ENCODE measurements at places on chromosomes 2 and 18. TPM values are rescaled to one million over a fixed set of nuclear protein-coding genes. Genes with fewer than 3 reads are reported as not detected.

- no peak for DNase-seq
Observed at GRCh38 chr2:226847090-226847489, 11.2 kb downstream of the RHBDD1 start.

GRCh38 chr2:182977463-182977862, 60.8 kb downstream of the NCKAP1 start:
- no peak for DNase-seq

- no peak for DNase-seq
Observed at GRCh38 chr2:102250278-102250821, 61.0 kb upstream of the IL1RL1 start.

DNA sequence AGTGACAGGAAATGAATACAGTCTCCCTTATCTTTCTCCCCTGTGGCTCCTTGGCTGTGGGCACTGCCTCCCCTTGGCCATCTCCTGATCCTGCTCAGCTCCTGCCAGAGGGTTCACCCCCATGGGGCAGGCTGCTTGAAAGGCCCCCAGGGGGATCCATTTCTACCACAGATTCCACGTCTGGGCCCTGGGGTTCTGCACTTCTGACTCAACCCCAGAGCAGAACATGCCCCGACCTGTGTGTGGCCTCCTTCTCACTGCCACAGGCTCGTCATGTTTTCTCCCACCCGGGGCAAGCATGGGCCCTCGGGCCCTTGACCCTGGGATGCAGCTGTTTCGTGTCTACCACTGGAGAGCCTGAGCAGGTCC, 122.2 kb downstream of the ACKR3 start:
- no peak for DNase-seq

GRCh38 chr18:9333441-9334328, 888 bp upstream of the TWSG1 start:
- no peak for DNase-seq

DNA sequence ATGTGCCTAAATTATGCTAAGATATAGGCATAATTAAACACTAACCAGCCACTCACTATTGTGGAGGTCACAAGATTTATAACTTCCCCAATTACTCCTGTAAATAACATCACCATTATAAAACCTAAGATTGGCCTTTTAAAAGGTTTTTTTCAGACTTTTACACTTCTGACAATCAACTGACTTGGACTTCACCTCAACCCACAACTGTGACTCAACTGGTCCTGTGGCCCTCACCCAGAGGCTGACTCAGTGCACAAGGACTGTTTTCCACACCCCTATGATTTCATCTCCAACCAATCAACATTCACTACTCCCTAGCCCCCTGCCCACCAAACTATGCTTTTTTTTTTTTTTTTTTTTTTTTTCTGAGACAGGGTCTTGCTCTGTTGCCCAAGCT, 11.6 kb downstream of the TTR start:
- DNase-seq, result no peak

DNA sequence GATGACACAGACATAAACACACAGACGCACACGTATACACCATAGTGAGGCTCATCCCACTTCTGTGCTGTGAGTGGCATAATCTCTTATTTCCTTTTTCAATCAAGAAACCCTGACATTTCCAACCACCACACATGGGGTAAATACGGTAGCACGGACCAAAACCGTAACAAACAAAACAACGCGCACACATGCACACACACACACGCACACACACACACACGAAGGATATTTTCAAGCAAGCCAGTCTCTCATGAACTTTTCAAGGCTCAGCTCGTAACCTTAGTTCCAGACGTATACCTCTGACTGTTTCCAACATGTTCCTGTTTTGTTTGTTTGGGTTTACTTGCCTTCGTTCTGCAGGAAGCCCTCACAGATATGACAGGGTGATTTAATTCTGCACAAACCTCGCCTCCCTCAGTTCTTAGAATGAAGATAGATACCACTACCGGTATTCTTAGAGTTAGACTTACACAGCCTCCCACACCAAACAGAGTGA, 119.8 kb downstream of the BCL2 start:
- no peak for DNase-seq

GRCh38 chr2:5401115-5401657, 291.0 kb upstream of the SOX11 start:
- no peak for DNase-seq

DNA sequence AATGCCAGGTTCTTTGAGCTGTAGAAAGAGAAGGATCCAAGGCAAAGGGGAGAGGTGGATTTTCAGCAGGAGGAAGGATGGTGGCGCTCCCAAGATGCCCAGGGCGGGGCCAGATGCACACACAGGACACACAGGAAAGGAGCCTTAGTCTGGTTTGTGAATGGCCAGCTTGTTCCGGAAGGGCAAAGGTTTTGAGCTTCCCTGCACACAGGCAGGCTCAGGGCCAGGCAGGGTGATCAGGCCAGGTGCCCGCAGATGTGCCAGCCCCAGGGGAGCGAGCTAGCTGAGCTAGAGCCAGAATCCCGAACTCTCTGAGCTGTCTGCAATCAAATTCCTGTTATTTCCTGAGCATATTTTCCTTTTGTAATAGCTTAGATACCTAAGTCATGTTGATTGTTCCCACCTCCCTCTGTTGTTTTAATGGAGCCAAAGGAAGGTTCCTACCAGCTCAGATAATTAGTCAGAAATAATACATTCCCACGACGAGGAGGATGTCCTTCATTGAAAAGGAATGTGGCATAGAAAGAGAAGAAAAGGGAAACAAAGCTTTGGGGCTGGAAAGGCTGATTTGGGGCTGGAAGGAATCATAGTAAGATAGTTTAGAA, 13.7 kb upstream of the OTOF start:
- DNase-seq, result no peak

GRCh38 chr18:47558110-47558750, 306.8 kb upstream of the SKOR2 start:
- no peak for DNase-seq

GRCh38 chr2:144412709-144413108, 107.2 kb downstream of the ZEB2 start:
- no peak for DNase-seq

DNA sequence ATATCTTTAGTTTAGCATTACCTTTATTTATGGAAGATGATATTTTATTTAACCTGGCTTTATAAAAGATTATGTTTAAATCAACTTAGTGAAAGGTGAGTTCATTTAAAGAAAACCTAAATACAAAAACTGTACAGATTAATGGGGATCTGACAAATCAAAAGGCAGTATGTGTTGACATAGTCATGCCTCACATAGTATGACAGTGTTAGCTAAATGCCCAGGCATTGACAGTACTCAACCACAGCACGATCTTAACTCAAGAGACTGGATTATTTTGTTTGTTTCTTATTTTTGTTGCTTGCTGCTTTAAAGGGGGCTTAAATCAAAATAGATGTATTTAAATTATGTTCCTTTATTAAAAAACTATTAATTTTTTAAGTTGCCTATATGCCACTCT, 7.8 kb downstream of the DOK6 start:
- no peak for DNase-seq

GRCh38 chr2:32941944-32942690, 4.6 kb upstream of the LTBP1 start:
- no peak for DNase-seq

- no peak for DNase-seq
Observed at GRCh38 chr18:77114415-77115191, 18.0 kb downstream of the MBP start.

- no peak for DNase-seq
Observed at GRCh38 chr18:37654731-37655369, 89.3 kb upstream of the CELF4 start.

GRCh38 chr2:45771261-45771660, 119.8 kb downstream of the PRKCE start:
- peak; percentile 60 for DNase-seq

GRCh38 chr18:12287684-12288402, 20.2 kb upstream of the TUBB6 start:
- DNase-seq, result no peak

DNA sequence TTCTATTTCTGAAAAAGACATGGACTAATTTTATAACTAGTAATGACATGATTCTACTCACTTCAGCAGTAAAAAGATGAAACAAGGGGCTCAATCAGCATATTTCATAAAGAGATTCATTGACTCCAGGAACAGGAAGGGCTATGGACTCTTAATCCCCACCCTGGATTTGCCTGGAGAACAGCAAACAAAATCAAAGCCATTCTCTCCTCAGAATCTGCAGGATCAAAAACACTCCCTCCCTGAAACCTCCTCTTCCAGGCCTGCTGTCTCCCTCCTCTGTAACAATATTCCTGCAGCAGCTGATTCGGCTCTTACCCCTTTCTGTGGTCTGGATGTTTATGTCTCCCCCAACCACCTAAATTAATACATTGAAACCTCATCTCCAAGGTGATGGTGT, 57.0 kb downstream of the ZC3H8 start:
- DNase-seq, result no peak

DNA sequence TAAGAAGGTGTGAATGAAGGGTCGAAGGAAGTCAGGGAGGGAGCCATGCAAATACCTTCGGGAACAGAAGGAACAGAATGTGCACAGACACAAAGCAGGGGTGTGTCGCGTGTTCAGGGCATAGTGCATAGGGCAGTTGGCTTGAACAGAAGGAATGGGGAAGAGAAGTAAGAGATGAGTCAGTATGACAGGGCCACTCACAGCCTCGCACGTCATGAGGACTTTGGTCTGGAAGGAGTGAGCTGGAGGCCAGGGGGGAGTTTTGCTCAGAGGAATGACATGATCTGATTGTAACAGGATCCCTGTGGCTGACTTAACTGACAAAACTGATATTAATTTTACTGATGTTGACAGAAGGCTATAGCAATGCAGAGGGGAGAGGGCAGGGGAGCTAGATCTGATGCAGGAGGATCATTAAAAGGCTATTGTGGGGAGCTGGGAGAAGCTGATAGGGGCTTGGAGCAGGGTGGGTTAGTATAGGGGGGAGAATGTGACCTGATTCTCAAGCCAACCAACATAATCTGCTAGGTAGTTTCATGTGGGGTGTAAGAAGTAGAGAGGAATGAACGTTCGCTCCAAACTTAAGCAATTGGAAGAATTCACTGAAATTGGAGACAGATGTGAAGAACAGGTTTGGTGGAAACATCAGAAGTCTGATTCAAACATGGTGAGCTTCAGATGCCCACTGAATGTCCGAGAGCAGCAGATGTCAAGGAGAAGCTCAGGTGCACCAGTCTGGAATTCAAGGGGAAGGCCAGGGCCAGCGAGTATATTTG, 60.4 kb upstream of the COPS8 start:
- DNase-seq, result no peak

Gene C2orf80
- 7.4 TPM for total RNA-seq

Gene TMEFF2
- not detected for total RNA-seq

Gene PPP4R1
- 70.9 TPM for total RNA-seq

Gene CIDEA
- total RNA-seq, result not detected

Gene AQP12B
- not detected for total RNA-seq

Gene BIRC6
- total RNA-seq, result 70.8 TPM
